ENCODE measurements at places on chromosomes 5 and 9.

GRCh38 chr5:33675958-33676464, 215.8 kb downstream of the ADAMTS12 start:
- DNase-seq, result no peak

DNA sequence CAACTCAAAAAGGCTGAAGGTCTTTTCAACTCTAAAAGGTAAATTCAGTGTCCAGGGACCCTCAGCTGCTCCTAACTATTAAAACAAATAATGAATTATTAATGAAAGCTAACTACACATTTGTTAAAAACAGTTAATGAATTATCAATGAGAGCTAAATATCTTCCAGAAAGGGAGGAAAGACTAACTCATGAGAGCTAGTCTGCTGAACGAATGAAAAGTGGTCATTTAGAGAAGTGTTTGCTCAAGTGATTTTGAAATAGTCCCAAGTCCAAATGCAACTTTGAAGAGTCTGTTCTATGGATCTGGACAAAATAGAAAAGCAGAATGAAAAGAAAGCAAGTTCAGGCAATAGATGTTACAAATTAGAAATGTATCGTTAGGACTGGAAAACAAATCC, 133.9 kb upstream of the SPEF2 start:
- no peak for DNase-seq

DNA sequence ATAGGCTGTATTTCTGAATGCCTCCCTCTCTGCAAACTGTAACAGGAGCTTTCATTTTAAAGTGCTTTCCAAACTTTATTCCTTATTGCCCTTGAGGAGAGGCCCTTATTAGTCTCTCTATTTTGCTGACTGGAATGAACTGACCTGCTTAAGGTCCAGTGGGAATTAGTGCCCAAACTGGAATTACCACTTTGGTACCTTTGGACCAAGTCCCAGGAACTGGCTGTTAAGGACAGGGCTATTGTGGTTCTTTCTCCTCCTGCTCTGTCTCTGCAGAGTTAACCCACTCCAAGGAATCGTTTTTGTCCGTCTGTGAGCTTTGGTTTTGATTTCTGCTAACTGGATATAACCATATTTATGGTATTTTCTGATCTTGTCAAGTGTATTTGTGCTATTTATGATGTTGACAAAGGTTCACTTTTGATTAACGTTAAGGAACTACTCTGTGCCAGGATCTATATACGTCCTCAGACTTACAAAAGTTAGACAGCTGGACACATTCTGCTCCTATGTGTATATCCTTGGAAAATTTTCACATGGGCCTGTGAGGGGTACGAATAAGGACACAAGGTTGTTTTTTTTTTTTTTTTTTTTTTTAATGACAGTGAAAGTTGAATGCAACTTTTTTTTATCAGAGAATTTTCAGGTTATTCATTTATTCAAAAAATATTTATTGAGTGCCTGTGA, 189.1 kb upstream of the ANKRD55 start:
- no peak for DNase-seq

- no peak for DNase-seq
These were observed 37.7 kb upstream of the RAPGEF6 start for GRCh38 chr5:131672776-131673175.
